NB4 (cell line): ENCODE measurements at places on chromosomes 3 and 15.

- DNase-seq = no peak
Observed at GRCh38 chr15:74609938-74610301, 5.7 kb upstream of the CLK3 start.

GRCh38 chr15:94600505-94600904, 369.1 kb downstream of the MCTP2 start:
- no peak for DNase-seq

GRCh38 chr3:143775459-143775858, 72.8 kb downstream of the SLC9A9 start:
- peak; percentile 38 for DNase-seq

DNA sequence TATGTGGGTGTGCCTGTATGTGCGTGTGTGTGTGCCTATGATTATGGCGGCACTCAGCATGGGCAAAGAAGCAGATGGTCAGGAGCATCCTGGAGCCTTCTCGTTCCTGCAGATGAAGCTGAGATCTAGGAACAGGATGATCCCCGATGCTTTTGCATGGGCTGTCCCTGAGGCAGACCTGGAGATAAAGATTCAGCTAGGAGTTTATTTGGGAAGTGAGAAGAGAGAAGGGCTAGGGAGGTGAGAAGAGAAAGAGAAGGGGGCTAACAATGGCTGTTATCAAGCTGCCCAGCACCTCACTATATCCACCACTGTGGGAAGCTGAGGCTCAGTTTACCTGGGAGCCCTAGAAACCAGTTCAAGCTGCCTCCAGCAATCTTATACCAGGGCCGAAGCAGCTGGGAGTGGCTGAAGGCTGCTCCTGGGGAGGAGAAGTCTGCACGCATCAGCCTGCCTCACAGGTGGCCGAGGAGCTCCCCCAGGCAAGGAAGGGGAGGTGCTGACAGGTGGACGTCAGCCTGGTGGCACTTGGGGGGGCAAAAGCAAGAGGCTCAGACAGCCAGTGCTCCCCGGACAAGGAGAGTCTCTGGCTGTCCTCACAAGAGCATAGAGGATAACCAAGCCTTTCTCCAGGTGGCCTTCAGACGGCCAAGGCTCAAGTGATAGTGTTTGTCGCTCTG, 94.0 kb upstream of the IQSEC1 start:
- no peak for DNase-seq

DNA sequence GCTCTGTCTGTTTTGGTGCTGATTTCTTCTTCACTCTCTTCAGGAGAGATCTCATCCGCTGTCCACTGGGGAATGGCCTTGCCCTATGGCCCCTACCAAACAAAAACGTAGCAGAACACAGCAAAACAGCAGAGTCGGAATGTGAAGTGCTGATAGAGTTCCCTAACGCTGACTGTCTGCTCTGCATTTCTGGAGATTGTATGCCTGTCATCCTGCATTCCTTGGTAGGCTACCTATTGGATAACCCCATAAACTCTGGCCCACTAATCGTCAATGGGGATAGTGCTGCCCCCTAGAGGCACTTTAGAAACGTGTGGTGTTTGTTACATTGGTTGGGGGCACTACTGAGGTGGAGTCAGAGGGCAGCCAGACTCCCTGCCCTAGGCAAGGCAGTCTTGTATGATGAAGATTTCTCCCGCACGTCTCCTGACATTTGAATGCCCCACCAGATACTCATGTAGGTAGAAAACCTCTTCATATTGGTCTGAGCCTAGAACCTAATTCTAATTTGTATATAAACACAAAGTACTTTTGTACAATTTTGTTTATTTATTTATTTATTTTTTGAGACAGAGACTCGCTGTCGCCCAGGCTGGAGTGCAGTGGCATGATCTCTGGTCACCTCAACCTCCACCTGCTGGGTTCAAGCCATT, 15.6 kb upstream of the MAGEF1 start:
- DNase-seq = peak; percentile 85

- DNase-seq = no peak
Observed at GRCh38 chr3:107235193-107235927, 141.9 kb upstream of the CCDC54 start.
